NCI-H2107 (cell line): ENCODE measurements at places on chromosomes 4 and X.

DNA sequence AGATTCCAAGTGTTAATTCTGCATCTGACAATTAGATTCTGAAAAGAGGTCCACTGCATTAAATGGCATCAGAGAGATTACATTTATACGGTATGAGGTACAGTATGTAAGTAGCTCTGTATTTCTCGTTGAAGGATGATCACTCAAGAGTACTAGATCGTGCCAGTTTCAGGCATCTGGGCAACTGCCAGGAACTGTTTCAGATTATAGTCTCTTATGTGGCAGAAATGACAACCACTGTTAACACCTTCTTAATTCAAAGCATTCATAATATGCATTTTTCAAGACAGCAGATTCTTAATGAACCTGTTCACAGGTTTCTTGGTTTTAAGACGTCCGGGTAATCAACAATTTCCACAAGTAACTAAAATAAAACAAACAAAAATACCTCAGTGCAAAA, 1.6 kb downstream of the ANKRD50 start:
- DNase-seq = peak; percentile 3

DNA sequence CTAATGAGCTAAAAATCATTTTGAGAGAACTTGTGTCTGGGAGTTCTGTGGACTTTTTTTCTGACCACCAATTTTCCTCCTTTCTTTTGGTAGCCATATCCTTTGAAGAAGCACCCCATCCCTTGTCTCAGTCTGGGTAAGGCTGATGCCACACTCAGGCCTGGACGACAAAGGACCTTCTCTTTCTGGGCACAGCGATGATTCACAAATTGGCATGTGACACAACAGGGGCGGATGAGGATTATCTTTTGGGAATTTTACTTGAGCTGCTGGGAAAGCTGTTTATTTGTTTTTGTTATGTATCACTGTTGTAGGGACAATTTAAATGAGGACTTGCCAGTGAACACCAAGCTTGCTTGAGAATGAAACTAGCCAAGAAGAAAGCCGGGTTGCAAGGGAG, 233.4 kb upstream of the HAND2 start:
- no peak for DNase-seq

GRCh38 chr4:85979276-85979675, 380.6 kb downstream of the MAPK10 start:
- no peak for DNase-seq

- no peak for DNase-seq
These were observed 205.1 kb upstream of the CTSO start for GRCh38 chr4:156158747-156159146.

DNA sequence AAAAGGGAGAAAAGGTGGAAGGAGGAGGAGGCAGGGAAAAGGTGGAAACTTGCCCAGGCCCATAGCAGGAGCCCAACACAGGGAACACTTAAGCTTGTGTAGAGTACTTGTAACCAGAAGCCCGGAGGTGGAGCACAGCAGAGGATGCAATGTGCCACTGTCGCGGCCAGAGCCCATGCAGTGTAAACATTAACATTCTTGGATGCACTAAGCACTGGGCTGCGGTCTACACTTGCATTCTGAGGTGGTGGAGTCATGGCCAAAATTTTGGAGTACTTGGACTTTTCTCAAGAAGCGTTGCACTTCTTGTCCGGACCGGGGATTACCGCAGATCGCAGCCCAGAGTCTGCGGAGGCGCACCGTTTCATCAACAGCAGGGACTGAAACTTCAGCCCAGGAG, 4.5 kb upstream of the RHOXF1 start:
- no peak for DNase-seq

DNA sequence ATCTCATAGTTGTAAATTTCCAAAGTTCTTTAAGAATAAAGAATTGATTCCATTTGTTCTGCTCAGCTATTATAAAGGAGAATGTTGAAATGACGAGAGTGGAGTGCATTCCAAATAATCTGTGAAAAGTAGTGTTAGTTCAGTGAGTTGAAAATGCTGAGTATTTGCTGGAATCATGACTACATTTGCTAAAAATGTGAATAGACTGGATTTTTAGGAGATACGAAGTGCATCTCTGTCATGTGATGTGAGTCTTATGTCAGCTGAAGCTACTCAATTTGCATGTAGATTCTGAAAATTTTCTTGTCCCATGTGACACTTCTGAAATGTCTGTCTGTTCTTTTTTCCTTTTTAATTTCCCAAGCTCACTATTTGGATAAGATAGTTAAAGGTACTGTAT, 206.0 kb downstream of the DCTD start:
- no peak for DNase-seq

DNA sequence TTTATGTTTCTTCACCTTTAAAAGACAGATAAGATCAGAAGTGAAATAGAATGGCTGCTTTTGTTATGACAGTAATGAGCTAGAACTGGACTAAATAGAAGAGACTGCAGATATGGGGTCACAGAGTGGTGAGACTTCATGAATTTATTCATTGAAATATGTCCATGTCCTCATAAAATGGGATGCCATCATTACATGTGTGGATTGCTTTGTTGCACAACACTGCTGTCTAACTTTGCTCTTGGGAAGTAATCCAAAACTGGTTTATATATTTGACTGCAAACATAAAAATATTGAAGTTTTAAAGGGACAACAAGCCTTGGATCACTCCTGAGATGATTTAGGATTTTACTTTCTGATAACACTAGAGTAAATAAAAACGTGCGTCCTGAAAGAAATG, 209.2 kb upstream of the FAT4 start:
- no peak for DNase-seq

DNA sequence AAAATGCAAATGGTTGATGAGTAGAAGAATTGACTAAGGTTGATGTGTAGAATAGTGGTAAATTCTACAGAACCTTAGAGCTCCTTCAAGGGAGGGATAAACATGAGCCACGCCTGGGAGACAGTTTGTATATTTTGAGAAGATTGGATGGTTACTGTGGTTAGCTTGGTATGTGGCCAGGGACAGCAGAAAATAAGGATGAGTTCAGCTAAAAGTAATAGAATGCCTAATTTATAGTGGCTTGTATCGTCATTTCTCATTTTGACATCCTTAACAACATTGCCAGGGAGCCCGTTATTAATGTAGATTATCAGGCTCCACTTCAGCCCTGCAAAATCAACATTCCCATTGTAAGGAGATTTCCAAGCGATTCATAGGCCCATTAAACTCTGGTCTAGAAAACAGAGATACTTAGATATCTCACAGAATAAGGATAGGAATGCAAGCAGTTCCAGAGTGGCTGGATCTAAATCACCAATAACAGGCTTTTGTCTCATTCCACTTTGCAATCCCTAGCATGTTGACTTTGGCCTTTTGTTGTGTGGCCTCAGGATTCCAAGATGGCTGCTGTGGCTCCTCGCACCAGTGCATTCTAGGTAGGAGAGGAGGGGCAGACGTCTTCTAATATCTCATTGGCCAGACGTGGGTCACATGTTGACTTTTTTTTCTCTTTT, 6.4 kb upstream of the PTTG2 start:
- no peak for DNase-seq

GRCh38 chr4:3047464-3048286, 26.7 kb downstream of the HTT-AS start:
- no peak for DNase-seq

DNA sequence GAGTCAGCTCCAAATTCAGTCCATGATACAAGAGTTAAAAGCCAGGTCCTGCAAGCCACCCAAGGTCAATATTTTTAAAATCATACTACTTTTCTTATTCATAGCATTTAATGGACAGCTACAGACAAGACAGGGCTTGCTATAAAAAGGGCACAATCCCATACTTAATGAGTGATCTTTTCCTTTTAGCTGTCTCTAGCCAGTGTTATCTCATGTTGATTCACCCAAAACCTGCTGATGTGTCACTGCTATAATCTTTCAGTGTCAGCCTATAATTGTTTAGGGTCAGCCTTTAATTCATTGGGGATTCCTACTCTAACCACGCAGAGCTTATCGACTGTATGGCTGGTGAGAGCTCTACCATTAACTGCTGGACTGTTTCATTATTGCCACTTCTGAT, 51.2 kb upstream of the HCCS start:
- no peak for DNase-seq

- DNase-seq = no peak
These were observed 18.4 kb downstream of the XIAP start for GRCh38 chrX:123878252-123878721.

DNA sequence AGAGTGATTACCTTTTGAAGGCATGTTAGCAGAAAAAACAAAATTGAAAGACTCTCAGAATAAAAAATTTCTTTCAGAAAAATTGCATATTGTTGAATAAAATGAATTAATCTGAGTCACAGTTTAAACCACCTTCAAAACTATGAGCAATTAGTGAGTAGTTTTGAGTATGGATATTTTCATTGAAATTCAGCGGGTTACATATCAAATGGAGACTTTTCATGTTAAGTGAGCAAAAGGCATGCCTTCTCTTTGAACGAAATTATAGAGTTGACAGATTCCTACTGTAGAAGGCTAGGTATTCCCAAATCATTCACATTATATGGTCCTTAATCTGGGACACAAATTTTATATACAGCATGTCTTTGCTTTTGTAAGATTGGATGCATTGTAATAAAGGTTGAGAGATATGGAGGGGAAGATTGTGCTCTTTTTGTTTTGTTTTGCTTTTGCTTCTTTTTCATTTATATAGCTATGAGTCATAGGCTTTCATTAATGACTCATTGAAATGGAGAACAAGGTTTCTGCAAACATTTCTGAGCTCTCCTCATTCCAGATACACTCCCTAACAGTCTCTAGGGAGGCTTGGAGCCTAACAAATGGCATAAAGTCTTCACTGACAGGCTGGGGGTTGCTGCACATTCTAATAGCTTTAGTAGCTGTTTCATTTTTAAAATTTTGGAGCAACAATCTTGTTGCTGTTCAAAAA, 21.6 kb downstream of the PCDH18 start:
- DNase-seq = no peak

DNA sequence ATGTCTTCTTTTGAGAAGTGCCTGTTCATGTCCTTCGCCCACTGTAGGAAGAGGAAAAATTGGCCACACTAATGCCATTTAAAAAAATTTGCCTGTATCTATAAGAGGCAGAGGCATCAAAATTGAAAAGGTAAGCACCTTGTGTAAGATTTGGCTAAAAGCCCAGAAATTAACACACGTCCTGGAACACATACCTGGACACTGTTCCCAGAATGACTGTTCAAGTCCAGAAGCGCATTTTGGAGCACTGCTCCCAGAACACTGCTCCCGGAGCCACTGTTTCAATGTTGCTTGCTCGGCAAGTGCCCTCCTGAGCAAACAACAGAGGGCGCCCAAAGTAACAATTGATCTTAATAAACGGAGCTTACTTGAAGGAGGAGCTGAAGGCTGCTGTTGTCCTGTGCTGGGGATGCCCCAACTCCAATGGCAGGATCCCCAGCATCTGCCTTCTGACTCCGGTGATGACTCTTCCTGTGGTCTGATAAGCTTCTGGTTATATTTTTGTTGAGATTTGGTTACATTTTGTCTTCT, 1958.6 kb downstream of the C4orf33 start:
- DNase-seq = no peak

DNA sequence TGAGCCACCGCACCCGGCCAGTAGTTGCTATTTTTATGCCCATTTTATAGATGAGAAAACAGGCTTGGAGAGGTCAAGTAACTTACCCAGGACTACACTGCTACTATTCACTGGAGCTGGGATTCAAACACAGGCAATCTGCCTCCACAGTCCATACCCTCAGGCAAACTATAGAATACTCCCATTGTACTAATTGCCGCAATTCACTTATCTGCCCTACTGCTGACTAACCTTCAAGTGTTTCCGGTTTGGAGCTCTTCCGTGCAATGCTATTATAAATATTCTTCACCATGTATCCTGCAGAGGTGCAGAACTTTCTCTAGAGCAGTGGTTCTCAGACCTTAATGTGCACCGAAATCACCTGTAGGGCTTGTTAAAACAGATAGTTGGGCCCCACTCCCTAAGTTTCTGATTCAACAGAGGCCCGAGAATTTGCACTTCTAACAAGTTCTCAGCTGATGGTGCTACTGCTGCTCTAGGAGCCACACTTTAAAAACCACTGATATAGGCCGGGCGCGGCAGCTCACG, 1.9 kb upstream of the G3BP2 start:
- DNase-seq = no peak

- DNase-seq = no peak
These were observed 11.9 kb upstream of the DCAF4L1 start for GRCh38 chr4:41969671-41970070.

DNA sequence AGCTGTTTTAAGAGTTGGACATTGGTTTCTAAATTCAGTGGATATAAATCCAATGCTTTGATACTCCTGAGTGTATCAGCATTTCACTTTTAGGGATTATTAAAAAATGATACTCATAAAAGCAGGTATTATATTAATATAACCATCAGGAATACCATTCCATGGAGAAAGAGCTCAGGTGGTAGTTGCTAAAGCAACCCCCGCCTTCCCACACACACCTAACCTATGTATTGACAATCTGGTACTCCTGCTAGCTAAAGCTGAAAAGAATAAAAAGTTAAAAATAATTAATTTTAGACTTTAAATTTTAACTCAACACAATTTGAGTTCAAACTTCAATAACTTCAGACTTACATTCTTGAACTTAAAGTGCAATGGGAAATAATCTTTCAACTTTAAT, 717.1 kb upstream of the HS3ST1 start:
- no peak for DNase-seq

DNA sequence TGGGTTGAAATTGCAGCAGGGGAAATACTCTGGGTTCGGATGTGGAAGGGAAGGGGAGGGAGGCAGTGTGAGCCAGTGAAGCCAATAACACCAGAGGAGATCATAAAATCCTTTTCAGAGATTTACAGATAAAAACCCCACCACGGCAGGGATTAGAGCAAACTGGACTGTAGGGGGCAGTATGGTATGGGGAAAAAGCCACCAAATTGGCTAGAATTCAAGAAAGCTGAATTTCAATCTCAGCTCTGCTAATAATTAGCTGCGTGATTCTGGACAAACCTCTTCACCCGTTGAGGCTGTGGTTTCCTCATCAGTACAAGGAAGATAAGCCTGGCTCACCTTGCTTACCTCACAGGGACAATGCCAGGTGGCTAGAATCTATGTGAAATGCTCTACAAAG, 108.1 kb downstream of the ATG4A start:
- no peak for DNase-seq
